ENCODE measurements at places on chromosomes 16 and 17. TPM values are rescaled to one million over a fixed set of nuclear protein-coding genes. Genes with fewer than 3 reads are reported as not detected.

- DNase-seq: no peak
These were observed 564 bp upstream of the TMIGD1 start for GRCh38 chr17:30334421-30334820.

The ACADVL gene
- 966 TPM for total RNA-seq

The MRM1 gene
- total RNA-seq: 7.0 TPM

The SP6 gene
- 0.08 TPM for total RNA-seq

- no peak for DNase-seq
These were observed 1.7 kb downstream of the ZNF385C start for GRCh38 chr17:42096360-42097111.

DNA sequence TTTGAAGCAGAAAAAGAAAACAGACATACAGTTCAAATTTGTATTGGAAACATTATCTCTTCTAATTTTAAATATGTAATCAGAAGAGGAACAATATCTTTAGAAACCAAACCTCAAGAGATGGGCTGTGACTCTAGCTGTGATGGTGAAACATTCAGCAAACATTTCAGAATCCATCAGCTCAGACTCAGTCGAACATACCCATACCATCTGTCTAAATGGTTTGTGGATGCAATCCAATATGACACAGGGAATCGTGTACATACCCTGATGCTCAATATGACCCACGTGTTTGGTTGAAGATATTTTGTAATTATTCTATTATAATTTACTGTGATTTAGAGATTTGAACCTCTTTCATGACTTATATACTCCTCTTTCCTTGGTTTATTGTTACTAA lies 665.2 kb upstream of the CDH8 start:
- no peak for DNase-seq

- DNase-seq: no peak
These were observed 2.3 kb upstream of the CD79B start for GRCh38 chr17:63934183-63935112.

- DNase-seq: no peak
These were observed 129.2 kb upstream of the TOM1L1 start for GRCh38 chr17:54771409-54771915.

The MAF gene
- total RNA-seq: 8.9 TPM

DNA sequence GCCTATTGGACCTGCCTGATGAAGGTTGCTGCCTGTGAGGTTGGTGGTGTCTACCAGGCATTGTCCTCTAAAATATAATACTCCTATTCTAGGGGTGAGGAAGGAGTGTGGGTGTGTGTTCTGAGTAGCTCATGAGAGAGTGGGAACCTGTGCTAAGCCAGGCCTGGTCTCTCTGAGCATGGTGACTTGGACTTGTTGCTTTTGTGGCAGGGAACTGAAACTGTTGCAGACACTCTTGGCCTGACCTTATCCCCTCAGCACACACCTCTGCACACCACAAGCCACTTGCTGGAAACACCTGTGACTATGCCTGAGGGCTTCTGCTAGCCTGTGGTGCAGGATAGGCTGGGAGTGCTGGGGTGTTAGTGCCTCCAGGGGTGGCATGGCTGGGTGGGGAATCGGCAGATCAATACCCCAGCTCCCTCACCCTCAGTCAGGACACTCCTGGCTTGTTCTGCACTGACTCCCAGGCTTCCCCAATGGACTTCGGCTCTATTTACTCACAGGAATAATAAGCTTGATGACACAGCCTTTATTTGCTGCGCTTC lies 29.9 kb downstream of the PLCG2 start:
- DNase-seq: no peak

- DNase-seq: no peak
These were observed 415 bp upstream of the FOXF1 start for GRCh38 chr16:86509759-86510464.

The BIRC5 gene
- 0.38 TPM for total RNA-seq
